ENCODE measurements at places on chromosomes 3 and 15. TPM values are rescaled to one million over a fixed set of nuclear protein-coding genes. Genes with fewer than 3 reads are reported as not detected.

ACVR2B gene
- total RNA-seq: 20.8 TPM

GOLGA8S gene
- not detected for total RNA-seq

ZXDC gene
- total RNA-seq: 28.1 TPM

- no peaks in the 10 kb centered on the region for H3K27me3 ChIP-seq
- H3K4me1 ChIP-seq: peaks cover 34% of the 10 kb centered on the region
- H3K27ac ChIP-seq: no peak overlapping the region
Measured at GRCh38 chr3:31314258-31314657, 218.5 kb upstream of the STT3B start.

DNA sequence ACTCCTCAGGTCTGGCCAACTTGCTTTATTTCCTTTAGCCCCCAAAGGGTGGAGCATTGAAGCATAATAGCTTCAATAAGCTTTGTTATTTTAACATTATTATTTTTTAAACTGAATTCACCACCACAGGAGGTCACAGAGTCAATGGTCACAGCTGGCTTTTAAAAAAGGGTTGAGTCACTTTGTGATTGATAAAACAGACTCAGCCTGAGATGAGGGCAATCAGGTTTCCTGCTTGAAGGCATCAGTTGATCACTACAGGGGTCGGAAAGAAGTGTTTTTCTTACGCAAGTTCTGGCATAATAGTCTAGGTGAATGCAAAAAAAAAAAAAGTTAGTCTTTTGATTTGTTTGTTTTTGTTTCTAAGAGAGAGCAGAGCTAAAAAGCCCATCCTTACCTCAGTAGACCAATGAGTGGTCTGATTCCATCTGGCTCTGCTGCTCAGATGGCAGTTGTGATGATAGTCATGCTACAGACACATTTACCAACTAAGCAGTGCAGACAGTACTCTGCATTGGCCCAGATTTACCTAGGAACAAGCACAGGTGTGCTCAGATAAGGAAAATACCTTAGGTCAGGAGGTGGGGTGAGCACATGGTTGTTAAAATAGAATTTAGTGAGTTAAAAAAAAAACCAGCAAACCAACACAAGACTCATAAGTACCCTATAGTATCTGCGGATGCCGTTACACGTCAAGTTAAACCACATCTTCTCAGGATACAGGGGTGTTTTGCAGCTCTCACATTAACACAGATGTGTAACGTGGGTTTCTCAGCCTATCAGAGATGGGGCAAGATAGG is 22.6 kb downstream of the ZNF80 start:
- no peaks in the 10 kb centered on the region for H3K4me1 ChIP-seq
- H3K4me3 ChIP-seq: no peak overlapping the region
- H3K36me3 ChIP-seq: no peaks in the 10 kb centered on the region
- no peak overlapping the region for H3K27ac ChIP-seq
- H3K27me3 ChIP-seq: no peaks in the 10 kb centered on the region

GRCh38 chr3:117669774-117670173 is 960.2 kb downstream of the TUSC7 start:
- no peaks in the 10 kb centered on the region for H3K36me3 ChIP-seq
- no peaks in the 10 kb centered on the region for H3K27me3 ChIP-seq
- no peaks in the 10 kb centered on the region for H3K4me1 ChIP-seq
- no peak overlapping the region for H3K4me3 ChIP-seq

DNA sequence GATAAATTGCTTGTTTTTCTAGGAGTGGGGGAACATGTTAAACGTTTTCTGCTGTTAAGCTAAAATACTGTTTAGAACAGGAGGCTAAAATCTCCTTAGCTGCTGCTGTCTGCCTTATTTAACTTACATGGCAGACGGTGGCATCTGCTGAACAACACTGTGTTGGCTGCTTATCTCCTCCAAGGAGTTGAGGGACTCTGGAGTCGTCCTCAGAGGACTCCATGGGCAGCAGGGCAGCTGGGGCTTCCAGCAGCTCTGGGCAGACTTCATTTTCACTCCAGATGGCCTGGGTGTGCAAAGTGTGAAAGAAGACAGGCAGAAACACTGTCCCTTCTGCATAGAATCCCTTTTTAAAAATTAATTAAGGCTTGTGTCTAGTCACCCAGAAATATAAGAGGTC is 52.9 kb upstream of the NUDT16 start:
- no peak overlapping the region for H3K4me3 ChIP-seq
- no peak overlapping the region for H3K27ac ChIP-seq
- no peaks in the 10 kb centered on the region for H3K27me3 ChIP-seq
- DNase-seq: no peak

DNA sequence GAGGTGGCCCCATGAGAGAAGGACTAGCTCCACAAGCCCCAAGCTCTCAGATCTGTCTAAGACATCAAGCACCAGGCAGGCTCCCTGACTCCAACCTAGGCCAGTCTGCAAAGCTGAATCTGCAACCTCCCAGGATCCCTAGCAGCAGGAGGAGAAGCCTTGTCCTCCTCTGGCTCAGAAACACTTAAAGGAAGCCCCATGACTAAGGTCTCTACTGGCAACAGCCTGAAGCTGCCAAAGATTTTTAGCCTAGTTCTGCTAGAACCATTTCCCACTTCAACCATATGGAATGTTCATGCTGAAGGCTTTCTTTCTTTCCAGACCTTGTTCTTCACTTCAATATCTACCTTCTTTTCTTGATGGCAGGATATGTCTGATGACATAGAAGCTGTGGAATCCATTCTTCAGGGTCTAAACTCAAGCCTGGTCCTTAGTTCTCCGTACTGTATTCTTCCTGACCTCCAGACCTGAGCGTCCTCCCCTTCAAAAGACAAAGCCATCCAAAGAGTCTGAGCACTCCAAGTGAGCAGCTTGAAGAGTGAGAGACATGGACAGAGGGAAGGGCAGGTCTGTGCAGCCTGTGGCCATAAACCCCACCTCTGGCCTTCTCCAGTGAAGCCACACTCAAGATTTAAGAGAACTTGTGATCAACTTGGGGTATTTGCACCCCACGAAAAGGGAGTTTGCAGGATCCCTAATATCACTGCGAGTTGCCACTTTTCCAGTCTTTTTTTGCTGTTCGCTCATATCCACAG is 23.1 kb downstream of the SST start:
- H3K4me3 ChIP-seq: no peak overlapping the region
- H3K36me3 ChIP-seq: no peaks in the 10 kb centered on the region
- H3K27me3 ChIP-seq: peaks cover 2% of the 10 kb centered on the region
- no peak overlapping the region for H3K27ac ChIP-seq
- no peak for DNase-seq

Data from Caco-2 (cell line).